ENCODE measurements at places on chromosomes 6 and 20.

DNA sequence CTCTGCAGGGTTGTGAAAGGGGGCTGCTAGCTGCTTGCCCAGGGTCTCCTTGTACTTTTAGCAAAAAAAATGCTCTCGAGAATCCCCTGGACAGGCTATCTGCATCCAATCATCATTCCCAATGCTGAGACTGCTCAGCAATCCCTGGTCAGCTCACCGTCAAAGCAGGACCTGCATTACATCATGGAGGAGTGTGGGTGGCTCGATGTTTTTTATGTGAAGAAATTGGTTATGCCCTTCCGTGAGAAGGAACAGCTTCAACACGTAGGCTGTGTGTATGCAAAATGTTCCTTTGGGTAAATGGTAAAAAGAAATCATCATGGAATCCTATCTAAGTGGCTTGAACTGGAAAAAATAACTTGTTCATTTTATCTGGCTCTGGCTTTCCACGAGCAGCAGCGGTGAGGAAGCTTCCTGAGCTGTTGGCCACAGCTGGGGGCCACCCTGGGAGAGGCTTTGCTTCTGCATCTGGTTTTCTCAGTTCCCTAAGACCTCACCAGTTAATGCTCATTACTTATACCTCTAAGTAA, 111.4 kb downstream of the FYN start:
- DNase-seq, result no peak

- DNase-seq, result peak; percentile 52
Observed at GRCh38 chr6:161835500-161836215, 561.8 kb upstream of the AGPAT4 start.

DNA sequence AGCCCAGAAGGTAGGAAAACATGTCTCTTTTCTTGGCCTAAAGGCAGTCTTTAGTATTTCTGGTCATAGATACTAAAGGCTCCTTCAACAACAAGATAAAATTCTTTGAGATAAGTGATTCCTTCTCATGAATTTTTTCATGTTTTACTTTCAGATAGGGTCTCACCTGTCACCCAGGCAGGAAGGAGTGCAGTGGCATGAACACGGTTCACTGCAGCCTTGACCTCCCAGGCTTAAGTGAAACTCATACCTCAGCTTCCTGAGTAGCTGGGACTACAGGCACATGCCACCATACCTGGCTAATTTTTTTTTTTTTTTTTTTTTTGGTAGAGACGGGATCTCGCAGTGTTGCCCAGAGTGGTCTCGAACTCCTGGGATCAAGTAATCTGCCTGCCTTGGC, 9.1 kb downstream of the PNLDC1 start:
- no peak for DNase-seq

GRCh38 chr20:23161968-23162696, 76.0 kb upstream of the CD93 start:
- peak; percentile 85 for DNase-seq

All from NCI-H1092 treated with DMSO at 0.1 percent for 48 hours (cell line).